ENCODE measurements at places on chromosomes 2 and 18.
A peak's percentile ranks its signal among the peaks of the same experiment; 100 is the strongest.

GRCh38 chr2:2573205-2573604 lies 242.1 kb upstream of the MYT1L start:
- H3K4me1 ChIP-seq: no peaks in the 10 kb centered on the region
- no peaks in the 10 kb centered on the region for H3K27me3 ChIP-seq
- no peaks in the 10 kb centered on the region for H3K36me3 ChIP-seq
- no peak overlapping the region for H3K4me3 ChIP-seq
- no peak for ATAC-seq

DNA sequence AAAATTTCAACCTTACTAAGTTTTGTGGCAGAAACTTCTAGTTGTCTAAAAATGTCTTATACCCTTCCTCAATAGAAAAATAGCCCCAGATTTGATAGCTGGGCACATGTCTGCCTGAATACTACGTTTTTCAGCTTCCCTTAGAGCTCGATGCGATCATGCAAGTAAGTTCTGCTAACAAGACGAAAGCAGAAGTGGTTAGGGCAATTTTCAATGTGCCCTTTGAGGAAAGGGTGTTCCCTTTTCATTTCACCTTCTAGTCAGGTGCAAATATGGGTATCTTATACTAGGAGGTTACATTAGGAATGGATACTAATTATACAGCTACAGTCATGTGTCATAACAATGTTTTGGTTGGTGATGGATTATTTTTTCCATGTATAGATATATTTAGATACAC lies 1572.1 kb upstream of the LRRTM1 start:
- H3K4me3 ChIP-seq: no peak overlapping the region
- H3K36me3 ChIP-seq: no peaks in the 10 kb centered on the region
- H3K27ac ChIP-seq: no peak overlapping the region
- H3K27me3 ChIP-seq: no peaks in the 10 kb centered on the region
- no peaks in the 10 kb centered on the region for H3K4me1 ChIP-seq
- ATAC-seq: no peak

GRCh38 chr2:140910683-140911082 lies 1220.1 kb downstream of the LRP1B start:
- H3K4me3 ChIP-seq: no peak overlapping the region
- no peaks in the 10 kb centered on the region for H3K27me3 ChIP-seq
- no peaks in the 10 kb centered on the region for H3K4me1 ChIP-seq
- H3K36me3 ChIP-seq: no peaks in the 10 kb centered on the region
- no peak for ATAC-seq
- no peak overlapping the region for H3K27ac ChIP-seq

- peaks cover 42% of the 10 kb centered on the region for H3K4me1 ChIP-seq
- peak overlapping the region; percentile 71 for H3K27ac ChIP-seq
- peaks cover 80% of the 10 kb centered on the region for H3K36me3 ChIP-seq
- ATAC-seq: peak; percentile 33
- no peaks in the 10 kb centered on the region for H3K27me3 ChIP-seq
Observed at GRCh38 chr2:230434677-230435324, 18.8 kb downstream of the SP100 start.

DNA sequence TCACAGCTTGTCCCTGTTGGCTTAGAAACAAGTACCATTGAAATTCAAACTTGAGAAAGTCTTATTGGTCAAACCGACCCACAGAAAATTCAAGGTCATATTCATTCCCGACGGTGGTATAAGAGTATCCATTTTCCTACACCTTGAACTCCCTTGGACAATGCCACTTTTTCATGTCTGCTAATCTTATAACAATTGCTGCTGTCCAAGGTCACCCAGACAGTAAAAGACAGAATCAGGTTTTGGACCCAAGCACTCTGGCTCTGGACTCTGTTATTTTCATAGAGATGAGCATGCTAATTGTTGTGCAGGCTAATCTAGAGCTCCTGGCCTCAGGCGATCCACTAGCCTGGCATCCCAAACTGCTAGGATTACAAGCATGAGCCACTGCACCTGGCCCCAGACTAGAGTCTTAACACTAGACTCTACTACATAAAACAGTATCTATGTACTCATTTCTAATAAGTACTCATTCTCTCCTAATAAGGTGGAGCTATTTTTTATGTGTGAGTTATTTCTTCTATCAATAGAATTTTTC lies 57.8 kb downstream of the C2orf76 start:
- no peak for ATAC-seq
- H3K27me3 ChIP-seq: no peaks in the 10 kb centered on the region
- H3K36me3 ChIP-seq: peaks cover 28% of the 10 kb centered on the region
- no peak overlapping the region for H3K4me3 ChIP-seq
- no peaks in the 10 kb centered on the region for H3K4me1 ChIP-seq

- peaks cover 4% of the 10 kb centered on the region for H3K4me1 ChIP-seq
- H3K4me3 ChIP-seq: peak overlapping the region; percentile 29
- H3K27ac ChIP-seq: no peak overlapping the region
- H3K27me3 ChIP-seq: peaks cover 45% of the 10 kb centered on the region
- ATAC-seq: no peak
Observed at GRCh38 chr2:219003979-219004378, 10.8 kb upstream of the CRYBA2 start.

Measured in activated T-helper 17 cell treated with anti-CD3 and anti-CD28 coated beads, Interleukin-2, amount 50 U/mL, for 72 hours (primary cell).